ENCODE measurements at places on chromosomes 6 and 20.

GRCh38 chr6:62974452-62974851 is 236.8 kb upstream of the FKBP1C start:
- DNase-seq = no peak

DNA sequence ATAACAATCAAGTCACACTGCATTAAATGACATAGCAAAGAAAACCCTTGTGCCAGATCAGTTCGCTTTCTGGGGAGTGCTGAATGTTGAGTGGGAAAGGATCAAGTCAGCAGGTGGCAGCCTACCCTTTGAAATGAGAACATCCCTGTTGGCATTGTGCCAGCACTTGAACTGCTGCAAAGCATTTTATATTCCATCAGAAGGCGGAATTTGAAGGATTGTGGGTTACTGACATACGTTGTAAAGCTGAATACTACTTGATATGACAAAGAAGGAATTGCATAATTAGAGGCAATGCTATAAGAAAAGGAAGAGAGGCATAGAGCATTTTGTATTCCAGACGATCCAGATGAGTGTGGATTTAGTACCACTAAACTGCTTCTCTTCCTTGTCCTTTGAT is 26.5 kb downstream of the BCKDHB start:
- DNase-seq = no peak

DNA sequence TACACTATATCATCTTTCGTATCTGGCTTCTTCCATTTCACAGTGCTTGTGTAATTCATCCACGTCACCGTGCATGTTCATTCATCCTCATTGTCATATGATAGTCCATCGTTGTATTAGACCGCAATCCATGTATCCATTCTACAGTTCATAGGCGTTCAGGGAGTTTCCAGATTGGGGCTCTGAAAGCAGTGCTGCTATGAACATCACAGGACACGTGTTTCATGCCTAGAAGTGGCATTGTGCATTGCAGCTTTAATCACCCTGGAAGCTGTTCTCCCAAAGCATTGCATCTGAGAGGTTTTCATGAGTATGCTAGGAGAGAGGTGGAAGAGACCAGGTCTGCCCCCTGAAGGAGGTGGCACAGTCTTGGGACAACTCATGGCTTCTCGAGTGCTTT is 35.3 kb downstream of the BMP7 start:
- DNase-seq = no peak

- DNase-seq = no peak
These were observed 71.5 kb upstream of the LAMP5 start for GRCh38 chr20:9442858-9443257.

All from esophagus squamous epithelium (tissue), 5 donors.